H4 (cell line): ENCODE measurements at places on chromosomes 13 and 19. TPM values are rescaled to one million over a fixed set of nuclear protein-coding genes. Genes with fewer than 3 reads are reported as not detected.

Gene LGI4
- total RNA-seq: not detected in 2 replicates

Gene RXFP2
- not detected in 2 replicates for total RNA-seq

Gene FOXA3
- 0.31 TPM in 1 of 2 replicates, not detected in the other for total RNA-seq

Gene HTR2A
- total RNA-seq: 0.08 TPM in 1 of 2 replicates, not detected in the other

Gene RPS5
- 3,081 and 3,534 TPM in 2 replicates for total RNA-seq

Gene CGB5
- total RNA-seq: 0.33 and 3.3 TPM in 2 replicates

Gene SUGT1
- total RNA-seq: 23.7 and 24.0 TPM in 2 replicates

Gene CYP4F8
- total RNA-seq: not detected in 2 replicates

Gene OR7E24
- total RNA-seq: not detected in 2 replicates

Gene GFY
- not detected in 2 replicates for total RNA-seq

Gene ZIM2
- total RNA-seq: 0.14 and 0.31 TPM in 2 replicates

Gene RAB20
- 12.3 and 14.6 TPM in 2 replicates for total RNA-seq

Gene MAMSTR
- 0.31 and 0.51 TPM in 2 replicates for total RNA-seq

Gene ADGRE1
- 32.3 and 36.0 TPM in 2 replicates for total RNA-seq

Gene SIGLEC10
- total RNA-seq: not detected in 2 replicates

Gene FBXO27
- total RNA-seq: 2.2 and 4.5 TPM in 2 replicates

Gene FCHO1
- 0.58 TPM in 1 of 2 replicates, not detected in the other for total RNA-seq

Gene ZIK1
- total RNA-seq: 6.9 and 7.8 TPM in 2 replicates

Gene SYT5
- total RNA-seq: 0.62 TPM in 1 of 2 replicates, not detected in the other
